NCI-H524 treated with DMSO at 0.1 percent for 48 hours (cell line): ENCODE measurements at places on chromosomes 1 and 21.

DNA sequence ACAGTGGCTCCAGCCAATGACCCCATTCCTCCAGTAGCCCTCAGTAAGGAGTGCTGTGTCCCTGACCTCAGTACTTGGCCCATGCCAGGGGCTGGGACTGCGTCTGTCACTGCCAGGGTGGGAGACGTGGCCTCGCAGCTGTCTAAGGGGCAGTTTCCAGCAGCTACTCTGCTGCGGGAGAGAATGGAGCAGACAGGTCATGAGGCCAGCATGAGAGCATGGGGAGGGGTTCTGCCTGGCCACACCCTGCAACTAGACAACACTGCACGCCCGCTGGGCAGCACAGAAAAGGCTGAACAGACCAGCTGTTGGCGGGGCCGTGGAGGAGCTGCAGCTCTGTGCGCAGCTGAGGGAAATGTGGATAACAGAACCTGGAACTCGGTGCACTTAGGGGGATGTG is 91.6 kb upstream of the COL6A1 start:
- DNase-seq: peak; percentile 17

GRCh38 chr1:103129796-103130195 is 21.5 kb upstream of the COL11A1 start:
- DNase-seq: no peak

GRCh38 chr1:44090429-44091252 is 28.0 kb upstream of the KLF17 start:
- DNase-seq: no peak

DNA sequence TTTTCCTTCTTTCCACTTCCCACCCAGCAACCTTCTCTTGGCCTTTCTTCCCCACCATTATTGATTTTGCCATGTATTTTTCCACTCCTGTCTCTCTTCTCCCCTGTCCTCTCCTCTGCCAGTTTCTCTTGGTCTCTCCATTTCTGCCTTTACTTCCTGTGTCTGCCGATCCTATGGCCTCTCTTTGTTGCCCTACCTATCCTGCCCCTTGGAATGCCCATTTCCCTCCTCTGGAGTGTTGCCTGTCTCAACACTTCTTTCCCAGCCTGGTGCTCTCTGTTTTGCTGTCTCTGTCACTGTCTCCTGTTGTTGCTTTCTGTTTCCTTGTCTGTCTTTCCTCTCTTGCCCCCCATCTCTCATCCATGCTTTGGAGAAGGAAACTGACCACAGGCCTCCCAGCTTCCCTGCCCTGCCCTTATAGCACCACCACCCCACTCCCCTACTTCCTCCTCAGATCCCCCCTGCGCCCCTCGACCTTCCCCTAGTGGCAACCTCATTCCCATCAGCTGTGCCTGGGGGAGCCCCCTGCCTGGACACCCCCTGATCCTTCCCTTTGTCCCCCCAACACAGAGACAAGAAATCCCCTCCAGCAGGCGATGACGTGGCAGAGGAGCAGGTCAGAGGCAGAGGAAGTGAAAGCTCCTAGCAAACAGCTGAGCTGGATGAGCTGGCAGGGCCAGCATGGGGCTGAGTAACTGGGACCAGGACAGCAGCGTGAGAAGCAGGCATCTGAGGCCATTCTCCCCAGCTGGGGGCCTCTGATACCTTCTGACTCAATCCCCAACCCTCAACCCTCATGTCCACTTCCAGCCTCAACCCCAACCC is 6.6 kb upstream of the ETV3L start:
- DNase-seq: no peak

GRCh38 chr1:147904726-147905125 is 2.1 kb downstream of the GJA8 start:
- DNase-seq: no peak

- DNase-seq: no peak
These were observed 1.2 kb downstream of the SCNM1 start for GRCh38 chr1:151167116-151167515.

GRCh38 chr1:174116042-174116441 is 43.3 kb upstream of the RABGAP1L start:
- DNase-seq: no peak

DNA sequence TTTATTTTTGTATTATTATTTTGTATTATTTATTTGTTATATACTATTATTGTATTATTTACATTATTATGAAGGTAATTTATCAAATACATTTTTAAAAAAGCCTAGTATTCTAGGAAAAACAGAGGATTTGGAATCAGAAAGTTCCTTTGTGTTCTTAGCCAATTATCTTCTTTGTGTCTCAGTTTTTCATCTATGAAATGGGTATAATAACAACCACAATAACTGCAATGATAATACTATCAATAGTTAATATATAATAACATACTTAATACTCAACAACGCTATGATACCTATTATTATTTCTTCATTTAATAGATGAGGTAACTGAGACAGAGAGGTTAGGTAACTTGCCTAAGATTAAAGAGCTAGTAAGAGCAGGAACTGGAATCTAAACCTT is 80.4 kb upstream of the GNG4 start:
- DNase-seq: no peak

GRCh38 chr1:197798492-197798891 is 23.2 kb upstream of the DENND1B start:
- no peak for DNase-seq

DNA sequence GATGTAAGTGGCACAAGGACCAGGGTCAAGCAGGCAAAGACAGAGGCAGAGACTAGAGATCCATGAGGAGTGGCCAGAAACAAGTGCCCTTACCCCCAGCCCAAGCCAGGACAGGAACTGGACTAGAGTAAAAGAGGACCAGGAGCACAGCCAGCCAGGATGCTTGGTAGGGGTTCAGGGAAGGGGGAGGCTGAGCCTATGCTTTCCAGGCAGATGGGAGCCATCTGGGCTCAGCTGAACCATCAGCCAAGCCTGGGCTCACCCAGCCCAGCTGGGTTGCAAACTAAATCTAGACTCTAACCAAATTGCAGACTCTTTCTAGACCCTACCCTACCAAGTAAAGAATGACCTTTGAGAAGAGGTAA is 15.2 kb downstream of the PDZK1IP1 start:
- DNase-seq: no peak

DNA sequence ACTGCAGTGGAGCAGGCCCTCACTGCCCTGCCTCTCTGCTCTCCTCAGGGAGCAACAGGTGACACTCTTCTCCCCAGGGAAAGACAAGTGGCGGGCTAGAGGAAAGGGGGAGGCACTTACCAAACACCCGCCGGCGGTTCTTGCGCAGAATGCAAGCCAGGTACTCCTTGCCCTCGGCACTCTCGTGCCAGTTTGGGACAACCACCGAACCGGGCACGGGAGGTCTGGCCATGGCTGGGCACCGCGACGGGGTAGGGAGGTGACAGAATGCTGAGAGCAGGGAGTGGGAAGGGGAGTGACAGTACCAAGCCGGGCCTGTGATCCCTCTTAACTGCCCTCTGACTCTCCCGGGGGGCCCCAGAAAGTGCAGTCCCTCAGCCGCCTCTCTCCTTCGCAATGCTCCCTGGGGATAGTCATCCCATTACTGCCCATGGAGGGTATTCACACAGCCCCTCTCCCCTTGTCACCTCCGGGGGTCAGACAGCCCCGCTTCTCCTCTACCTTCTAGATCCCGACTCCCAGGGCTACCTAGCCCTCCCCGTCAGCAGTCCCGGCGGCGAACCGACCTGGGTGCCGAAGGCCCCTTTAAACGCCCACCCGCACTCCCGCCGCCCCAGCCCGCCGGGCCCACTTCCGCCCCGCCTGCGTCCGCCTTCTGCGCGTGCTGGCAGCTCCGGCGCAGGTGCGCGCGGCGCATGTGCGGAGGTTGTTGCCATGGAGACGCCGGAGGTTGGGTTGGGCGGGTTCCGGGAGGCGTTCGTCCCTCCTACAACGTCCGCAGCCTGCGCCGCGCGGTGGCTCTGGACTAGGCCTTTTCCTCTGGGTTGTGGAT is at the start of gene CPLANE2:
CPLANE2 (minus strand) TSS at position 673 of the 832 bp plus-strand sequence; CDS start at position 232, 441 bp downstream.
- peak; percentile 36 for DNase-seq

- DNase-seq: no peak
These were observed 1.9 kb upstream of the HSPB7 start for GRCh38 chr1:16019644-16020277.

DNA sequence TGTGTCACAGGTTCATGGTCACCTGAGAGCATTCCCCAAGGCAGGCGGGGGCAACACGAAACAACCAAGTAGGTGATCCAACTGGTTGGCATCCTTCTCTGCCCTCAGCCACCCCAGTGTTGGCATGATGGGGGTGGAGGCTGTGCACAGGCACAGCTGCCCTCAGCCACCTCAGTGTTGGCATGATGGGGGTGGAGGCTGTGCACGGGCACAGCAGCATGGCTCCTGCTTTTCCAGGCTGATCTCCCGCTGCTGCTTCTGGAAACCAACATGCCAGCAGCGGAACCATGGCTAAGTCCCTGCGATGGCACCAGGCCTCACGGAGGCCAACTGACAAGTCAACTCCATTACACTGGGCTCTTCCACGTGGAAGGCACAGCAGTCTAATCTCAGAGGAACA is 447.8 kb downstream of the PTPRU start:
- DNase-seq: no peak

DNA sequence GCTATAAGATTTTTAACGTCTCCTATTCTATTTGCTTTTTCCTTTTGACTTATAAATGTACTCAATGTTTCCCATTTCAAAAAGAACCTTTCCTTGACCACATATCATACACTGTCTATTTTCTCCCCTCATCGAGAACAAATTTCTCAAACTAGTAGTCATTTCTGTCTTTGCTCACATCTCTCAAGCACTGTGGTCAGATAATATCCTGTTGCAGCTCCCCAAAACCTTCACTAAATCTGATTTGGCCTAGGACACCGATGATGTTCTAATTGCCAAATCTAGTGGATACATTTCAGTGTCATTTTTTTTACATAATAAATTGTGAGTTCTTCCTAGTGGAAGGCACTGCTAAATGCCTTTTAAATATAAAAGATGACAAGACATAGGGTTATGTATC is 19.4 kb downstream of the CXADR start:
- DNase-seq: no peak

GRCh38 chr1:55584526-55585401 is 369.6 kb upstream of the USP24 start:
- no peak for DNase-seq

- no peak for DNase-seq
These were observed 375.6 kb downstream of the BRINP2 start for GRCh38 chr1:177546346-177546745.

DNA sequence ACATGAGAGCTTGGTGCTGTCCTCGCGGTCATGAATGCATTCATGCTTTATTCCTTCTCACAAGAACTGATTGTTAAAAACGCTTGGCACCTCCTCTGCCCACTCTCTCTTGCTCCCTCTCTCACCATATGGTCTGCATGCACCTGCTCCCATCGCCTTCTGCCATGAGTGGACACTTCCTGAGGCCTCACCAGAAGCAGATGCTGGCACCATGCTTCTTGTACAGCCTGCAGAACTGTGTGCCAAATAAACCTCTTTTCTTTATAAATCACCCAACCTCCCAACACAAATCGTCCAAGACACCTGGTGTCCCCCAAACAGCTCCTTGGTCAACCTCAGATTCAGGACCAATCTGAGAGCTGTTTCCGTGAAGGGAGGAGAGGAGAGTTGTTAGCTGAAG is 43.3 kb upstream of the PCBP3 start:
- no peak for DNase-seq

- no peak for DNase-seq
These were observed 84.3 kb downstream of the SLC45A1 start for GRCh38 chr1:8402109-8402710.

DNA sequence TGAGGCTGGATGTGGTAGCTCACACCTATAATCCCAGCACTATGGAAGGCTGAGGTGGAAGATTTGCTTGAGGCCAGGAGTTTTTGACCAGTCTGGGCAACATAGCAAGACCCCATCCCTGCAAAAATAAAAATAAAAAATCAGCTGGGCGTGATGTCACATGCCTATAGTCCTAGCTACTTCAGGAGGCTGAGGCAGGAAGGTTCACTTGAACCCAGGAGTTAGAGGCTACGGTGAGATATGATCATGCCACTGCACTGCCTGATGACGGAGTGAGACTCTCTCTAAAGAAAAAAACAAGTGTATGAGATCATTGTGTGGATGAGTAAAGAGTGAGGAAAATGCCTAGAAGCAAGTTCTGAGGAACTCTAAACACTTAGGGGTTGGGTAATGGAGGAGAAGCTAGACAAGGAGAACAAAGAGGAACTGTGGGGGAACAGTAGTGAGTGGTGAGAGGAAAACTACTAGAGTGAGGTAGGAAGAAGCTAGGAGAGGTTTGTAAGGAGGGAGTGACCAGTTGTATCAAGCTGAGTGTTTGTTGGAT is 17.0 kb downstream of the CLIC4 start:
- DNase-seq: no peak

DNA sequence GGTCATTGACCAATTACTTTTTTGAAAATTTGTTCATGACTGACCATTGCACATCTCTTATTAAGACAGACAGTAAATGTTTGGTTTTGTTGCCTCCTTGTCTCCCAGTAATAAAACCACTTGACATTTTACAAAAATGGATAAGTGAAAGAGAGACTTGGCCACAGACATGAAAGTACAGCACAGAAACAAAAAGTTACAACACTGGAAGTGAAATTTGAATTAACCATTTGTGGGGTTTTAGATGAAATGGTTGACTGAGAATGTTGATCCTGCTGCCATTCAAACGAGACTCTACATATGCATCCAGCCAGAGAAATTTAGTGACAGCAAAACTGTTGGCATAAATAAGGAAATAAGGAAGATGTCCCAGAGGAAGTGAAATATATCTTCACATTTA is 79.3 kb upstream of the B3GALT2 start:
- no peak for DNase-seq

DNA sequence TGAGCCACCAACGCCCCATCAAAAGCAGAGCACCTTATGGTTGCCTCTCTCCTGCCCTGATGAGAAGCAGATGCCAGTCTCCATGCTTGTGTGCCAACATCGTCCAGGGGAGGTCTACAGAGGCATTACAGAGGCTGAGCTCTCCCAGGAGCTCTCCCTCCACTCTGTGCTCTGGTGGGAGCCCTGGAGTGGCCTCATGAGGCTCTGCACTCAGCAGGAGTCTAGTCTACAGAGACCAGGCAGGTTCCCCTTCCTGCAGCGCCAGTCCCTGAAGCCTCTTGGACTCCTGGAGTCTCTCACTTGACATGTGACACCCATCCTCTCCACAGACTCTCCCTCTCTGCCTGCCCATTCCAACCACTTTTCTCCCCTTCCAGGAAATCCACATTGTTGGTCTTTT is 3.4 kb downstream of the DCST1 start:
- DNase-seq: no peak

GRCh38 chr21:30216041-30216723 is at the start of gene CLDN8:
CLDN8 (minus strand) TSS chr21:30216097; CDS start chr21:30215925, 172 bp downstream.
- no peak for DNase-seq
